ENCODE measurements at places on chromosomes 2 and 18.

DNA sequence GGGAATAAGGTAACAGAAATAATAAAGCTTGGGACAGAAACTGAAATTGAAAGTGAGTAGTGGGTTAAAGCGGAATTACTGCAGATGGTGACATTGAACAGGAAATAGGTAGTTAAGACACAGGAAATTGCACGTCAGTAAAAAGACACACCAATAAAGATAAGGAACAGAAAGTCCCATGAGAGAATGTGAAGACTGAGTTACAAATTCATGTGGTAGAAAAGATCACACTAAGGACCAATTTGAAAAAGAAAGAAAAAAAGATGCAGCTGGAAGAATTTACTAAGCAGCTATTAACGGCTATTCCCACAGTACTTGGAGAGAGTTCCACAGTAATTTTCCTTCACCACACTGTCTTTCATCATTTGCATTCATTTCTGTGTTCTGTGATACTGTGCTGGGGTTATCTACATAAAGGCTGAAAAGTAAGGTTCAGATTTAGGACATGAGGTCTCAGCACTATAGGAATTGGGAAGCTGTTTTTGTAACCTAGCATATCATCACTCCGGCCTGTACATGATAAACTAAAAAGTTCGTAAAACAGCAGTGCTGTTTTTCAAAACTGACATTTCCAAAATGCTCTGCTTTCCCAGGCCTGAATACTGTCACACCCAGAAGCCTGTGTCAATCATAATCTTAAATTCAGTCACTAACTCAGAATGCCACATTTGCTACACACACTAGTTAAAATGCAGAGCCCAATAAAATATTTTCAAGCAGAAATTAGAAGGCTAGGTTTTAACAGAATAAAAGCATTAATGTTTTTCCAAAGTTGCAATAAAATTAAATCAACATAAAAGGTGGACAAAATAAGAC lies 42.9 kb downstream of the SRBD1 start:
- no peak for DNase-seq

DNA sequence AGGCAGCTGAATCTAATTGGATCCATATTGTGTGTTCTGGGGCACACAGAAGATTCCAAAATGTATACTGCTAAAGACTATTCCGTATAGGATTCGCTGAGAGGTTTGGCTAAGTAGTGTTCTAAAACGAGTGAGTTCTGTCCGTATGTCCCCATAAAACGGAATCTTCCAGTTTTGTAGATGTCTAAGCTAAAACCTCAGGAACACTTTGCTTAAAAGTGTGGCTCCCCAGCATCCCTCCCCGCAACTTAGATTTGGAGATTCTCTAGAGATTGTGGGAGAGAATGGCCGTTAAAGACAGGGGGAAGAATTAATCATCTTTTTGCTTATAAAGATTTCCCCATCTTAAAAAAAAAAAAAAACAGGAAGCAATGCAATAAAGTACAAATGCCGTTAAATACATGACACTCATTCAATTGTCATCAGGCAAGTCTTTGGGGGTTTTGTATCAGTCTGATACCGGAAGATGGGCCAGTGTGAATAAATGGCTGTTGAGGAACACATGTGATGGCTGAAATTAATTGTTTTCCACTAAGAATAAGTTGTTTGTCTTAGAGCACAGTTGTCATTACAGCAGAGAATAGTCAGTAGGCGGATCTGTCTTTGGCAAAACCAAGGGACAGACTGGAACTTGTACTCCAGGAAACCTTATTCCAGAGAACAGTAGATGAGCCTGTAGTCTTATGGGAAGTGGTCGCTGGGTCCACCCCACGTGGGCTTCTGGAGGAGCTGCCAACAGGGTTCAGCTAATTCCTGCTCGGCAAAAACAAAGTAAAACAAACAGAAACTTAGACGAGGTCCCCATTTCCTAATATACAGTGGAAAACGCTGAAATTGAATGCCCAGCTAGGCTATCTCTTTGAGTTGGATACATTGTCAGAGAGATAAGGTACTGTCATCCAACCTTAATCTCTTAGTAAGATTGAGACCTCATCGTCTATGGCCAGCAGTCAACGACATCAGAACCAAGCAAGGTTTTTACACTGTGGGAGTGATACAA lies 1.7 kb downstream of the EMILIN2 start:
- DNase-seq, result no peak

- no peak for DNase-seq
Observed at GRCh38 chr2:232809349-232810124, 33.2 kb upstream of the KCNJ13 start.

DNA sequence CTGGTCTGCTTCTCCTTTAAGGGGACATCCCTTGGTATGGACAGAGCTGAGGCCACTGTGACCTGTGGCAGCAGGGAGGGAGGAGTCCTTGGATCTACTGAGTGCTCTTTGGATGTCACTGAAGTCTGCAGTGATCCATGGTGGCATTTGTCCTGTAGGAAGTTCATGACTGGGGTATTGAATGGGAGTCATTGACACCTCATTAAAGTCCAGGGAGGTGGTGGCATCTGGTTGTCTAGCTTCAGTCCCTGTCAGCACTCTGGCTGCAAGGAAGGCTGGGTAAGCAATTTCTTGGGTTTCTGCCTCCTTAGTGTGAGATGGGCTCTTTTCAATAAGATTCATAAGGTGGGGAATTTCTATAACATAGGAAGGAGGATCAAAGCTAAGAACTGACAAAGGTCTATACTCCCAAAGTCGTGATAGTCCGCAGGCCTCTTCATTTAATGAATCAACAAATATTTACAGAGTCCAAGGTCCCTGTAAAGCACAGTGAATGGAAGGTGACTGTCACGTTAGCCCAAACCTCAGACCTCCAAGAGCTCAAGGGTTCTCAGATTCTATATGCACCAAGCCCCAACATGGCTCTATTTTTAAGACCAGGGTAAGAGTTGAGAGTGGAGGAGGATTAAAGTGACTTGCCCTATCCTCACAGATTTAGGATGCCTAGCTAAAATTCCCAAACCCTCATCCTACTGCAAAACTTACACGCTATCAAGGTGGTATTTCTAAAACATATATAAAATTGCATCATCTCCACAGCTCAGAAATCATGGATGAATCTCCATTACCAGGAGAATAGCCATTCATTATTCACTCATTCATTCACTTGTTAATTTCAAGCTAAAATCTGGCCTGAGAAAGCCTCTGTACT lies 40.2 kb downstream of the THNSL2 start:
- DNase-seq, result no peak

DNA sequence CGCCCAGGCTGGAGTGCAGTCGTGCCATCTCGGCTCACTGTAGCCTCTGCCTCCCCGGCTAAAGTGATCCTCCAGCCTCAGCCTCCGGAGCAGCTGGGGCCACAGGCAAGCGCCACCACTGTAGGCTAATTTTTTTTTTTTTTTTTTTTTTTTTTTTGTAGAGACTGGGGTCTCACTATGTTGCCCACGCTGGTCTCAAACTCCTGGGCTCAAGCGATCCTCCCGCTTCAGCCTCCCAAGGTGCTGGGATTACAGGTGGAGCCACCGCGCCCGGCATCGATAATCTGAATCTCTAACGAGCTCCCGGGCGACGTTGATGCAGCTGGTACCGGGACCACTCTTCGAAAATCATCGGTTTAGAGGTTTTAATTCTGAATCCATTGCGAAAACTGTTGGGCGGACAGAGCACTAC lies 520 bp upstream of the CYP20A1 start:
- no peak for DNase-seq

- no peak for DNase-seq
Observed at GRCh38 chr18:72409903-72410302, 134.2 kb downstream of the CBLN2 start.

GRCh38 chr2:172465417-172466334 lies 38.3 kb downstream of the ITGA6 start:
- peak; percentile 86 for DNase-seq

- peak; percentile 44 for DNase-seq
Observed at GRCh38 chr2:237861875-237862527, 2.6 kb downstream of the RAMP1 start.

GRCh38 chr18:76757335-76757734 lies 65.0 kb upstream of the ZNF236 start:
- DNase-seq, result no peak

DNA sequence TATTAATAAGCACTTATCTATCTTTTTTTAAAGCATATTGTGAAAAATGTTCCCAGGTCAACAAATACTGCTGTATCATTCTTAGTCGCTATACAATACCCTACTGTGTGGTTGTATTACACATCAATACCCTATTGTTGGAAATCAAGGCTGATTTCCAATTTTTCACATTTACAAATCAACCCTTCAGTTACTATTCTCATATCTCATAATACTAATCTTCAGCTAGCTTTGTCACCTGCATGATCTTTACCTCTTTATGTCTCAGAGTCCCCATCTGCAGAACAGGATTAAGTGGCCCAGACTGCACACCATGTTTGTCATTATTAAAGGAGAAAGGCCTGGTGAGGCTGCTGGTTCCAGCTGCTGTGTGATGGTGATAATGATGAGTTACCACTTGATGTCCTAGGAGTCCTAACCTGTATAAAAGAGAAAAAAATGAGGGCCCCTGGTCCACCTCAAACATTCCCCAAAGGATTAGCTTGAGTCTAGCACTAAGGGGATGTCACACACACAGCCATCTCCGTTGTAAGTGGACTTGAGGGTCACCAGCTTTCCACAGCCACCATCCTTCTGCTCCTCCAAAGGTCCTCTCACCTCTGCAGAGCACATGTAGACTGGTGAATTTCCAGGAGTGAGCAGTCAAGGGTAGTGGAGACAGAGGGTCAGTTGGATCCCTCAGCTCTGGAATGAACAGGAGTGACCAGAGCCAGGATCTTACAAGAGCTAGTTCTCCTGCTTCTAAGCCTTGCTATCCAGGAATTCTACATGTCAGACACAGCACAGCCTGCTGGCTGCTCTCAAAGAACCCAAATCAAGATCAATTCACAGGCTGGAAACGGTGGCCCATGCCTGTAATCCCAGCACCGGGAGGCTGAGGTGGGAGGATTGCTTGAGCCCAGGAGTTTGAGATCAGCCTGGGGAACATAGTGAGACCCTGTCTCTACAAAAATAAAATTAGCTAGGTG lies 36.0 kb upstream of the BIN1 start:
- no peak for DNase-seq

DNA sequence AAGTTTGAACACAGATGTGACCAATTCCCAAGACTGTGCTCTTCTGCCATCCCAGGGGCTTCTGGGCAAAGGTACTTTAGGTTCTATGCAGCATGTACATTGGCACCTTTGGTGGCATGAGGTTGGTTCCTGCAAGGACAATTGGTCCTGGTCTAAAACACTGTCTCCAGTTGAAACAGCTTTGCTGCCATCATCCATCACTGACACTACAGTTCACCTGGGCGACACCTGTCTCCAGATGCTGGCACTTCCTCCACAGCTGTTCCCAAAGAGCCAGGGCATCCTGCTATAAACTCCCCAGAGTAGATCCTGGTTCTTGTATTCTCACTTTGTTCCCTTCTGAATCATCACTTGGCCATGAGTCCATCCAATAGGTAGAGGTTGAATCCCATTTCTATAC lies 60.6 kb downstream of the FHOD3 start:
- DNase-seq, result no peak

- no peak for DNase-seq
Observed at GRCh38 chr2:238921259-238921658, 73.4 kb downstream of the TWIST2 start.
